NCI-H460 (cell line): ENCODE measurements at places on chromosomes 6 and 20. TPM values are rescaled to one million over a fixed set of nuclear protein-coding genes. Genes with fewer than 3 reads are reported as not detected.

Gene LGSN
- 15.0 and 17.1 TPM in 2 replicates for total RNA-seq

Gene TP53INP2
- total RNA-seq: 2.2 and 2.4 TPM in 2 replicates

Gene IPCEF1
- 1.0 TPM in 1 of 2 replicates, not detected in the other for total RNA-seq

- DNase-seq: no peak
These were observed 19.1 kb downstream of the TRIM38 start for GRCh38 chr6:25981568-25982263.

GRCh38 chr20:17834804-17835203, 133.8 kb downstream of the SNX5 start:
- DNase-seq: no peak
